Peyer's patch (tissue), 4 donors: ENCODE measurements at places on chromosomes 4 and X. TPM values are rescaled to one million over a fixed set of nuclear protein-coding genes. Genes with fewer than 3 reads are reported as not detected.

Gene CCKAR
- not detected for total RNA-seq

Gene PRR32
- not detected for total RNA-seq

GRCh38 chr4:123741906-123742305, 345.3 kb downstream of the SPRY1 start:
- H3K36me3 ChIP-seq, result no peaks in the 10 kb centered on the region
- no peak for DNase-seq

GRCh38 chrX:103382877-103383276, 6.5 kb downstream of the BEX3 start:
- DNase-seq, result no peak
- no peak overlapping the region for H3K27ac ChIP-seq
- H3K27me3 ChIP-seq, result no peaks in the 10 kb centered on the region
- H3K4me3 ChIP-seq, result no peak overlapping the region

Gene TKTL1
- not detected for total RNA-seq

Gene SULT1B1
- total RNA-seq, result 137 TPM

DNA sequence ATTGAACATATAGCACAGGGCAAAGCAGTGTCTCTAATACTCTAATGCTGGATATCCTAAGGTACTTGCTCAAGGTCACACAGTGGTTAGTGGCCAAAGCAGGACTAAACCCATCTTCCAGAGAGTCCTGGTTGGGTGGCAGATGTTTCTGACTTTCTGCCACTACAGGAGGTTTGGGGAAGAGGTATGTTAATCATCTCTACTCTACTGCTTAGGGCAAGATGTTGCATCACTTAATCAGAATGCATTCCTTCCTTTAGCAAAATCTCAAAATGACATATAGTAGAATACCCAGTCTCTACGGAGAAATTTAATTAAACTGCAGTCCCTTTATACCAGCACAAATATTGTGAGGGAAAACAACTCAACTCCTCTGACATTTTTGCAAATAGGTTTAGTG, 190.7 kb upstream of the FAM241A start:
- H3K36me3 ChIP-seq, result no peaks in the 10 kb centered on the region
- H3K27me3 ChIP-seq, result no peaks in the 10 kb centered on the region
- DNase-seq, result no peak

Gene PLK4
- total RNA-seq, result 8.3 TPM

DNA sequence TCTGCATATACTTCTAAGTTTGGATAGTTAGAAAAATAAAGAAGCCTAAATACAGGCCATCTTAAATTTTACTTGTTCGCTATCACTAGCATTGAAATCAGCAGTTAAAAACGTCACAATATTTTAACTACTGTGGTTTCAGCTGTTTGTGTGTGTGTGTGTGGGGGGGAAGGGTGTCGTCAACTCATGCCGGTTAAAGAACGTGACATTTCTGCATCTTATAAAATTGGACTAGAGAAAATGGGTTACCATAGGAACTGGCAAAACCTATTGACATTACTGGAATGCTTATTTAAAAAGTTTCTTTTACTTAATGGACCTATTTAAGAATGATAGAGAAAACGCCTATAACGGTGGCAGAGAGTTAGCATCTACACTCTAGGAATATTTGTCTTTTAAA, 1.2 kb upstream of the CNKSR2 start:
- no peak for DNase-seq
- H3K27ac ChIP-seq, result no peak overlapping the region
- H3K27me3 ChIP-seq, result no peaks in the 10 kb centered on the region
- no peak overlapping the region for H3K4me3 ChIP-seq
- H3K36me3 ChIP-seq, result no peaks in the 10 kb centered on the region
- H3K4me1 ChIP-seq, result no peaks in the 10 kb centered on the region

- DNase-seq, result no peak
- no peak overlapping the region for H3K4me3 ChIP-seq
- no peaks in the 10 kb centered on the region for H3K36me3 ChIP-seq
- no peaks in the 10 kb centered on the region for H3K27me3 ChIP-seq
- no peak overlapping the region for H3K27ac ChIP-seq
- no peaks in the 10 kb centered on the region for H3K4me1 ChIP-seq
These were observed 80.9 kb upstream of the MSX1 start for GRCh38 chr4:4778554-4778953.

- H3K36me3 ChIP-seq, result no peaks in the 10 kb centered on the region
- no peak overlapping the region for H3K27ac ChIP-seq
- H3K4me3 ChIP-seq, result no peak overlapping the region
- DNase-seq, result no peak
- peaks cover 10% of the 10 kb centered on the region for H3K4me1 ChIP-seq
- H3K27me3 ChIP-seq, result no peaks in the 10 kb centered on the region
These were observed 30.0 kb upstream of the IRF2 start for GRCh38 chr4:184504385-184504784.

DNA sequence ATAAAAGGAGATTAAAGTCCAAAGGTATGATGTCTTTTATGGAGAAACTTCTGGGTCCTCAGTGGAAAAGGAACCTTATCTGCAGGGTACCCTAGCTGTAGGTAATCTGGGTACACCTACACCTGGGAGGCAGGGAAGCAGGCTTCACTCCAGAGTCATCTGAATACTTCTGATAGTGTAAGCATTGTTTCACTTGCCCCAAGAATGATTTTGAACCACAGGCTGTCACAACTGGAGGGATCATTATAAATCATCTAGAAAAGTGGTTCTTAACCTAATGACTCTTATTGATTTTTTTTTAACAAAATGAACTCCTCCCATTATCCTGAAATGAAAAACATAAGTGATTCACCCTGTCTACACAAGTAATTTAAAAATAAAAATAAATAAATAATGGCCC, 44.0 kb upstream of the STK26 start:
- no peak overlapping the region for H3K4me3 ChIP-seq
- no peak for DNase-seq
- no peaks in the 10 kb centered on the region for H3K27me3 ChIP-seq
- H3K4me1 ChIP-seq, result no peaks in the 10 kb centered on the region

DNA sequence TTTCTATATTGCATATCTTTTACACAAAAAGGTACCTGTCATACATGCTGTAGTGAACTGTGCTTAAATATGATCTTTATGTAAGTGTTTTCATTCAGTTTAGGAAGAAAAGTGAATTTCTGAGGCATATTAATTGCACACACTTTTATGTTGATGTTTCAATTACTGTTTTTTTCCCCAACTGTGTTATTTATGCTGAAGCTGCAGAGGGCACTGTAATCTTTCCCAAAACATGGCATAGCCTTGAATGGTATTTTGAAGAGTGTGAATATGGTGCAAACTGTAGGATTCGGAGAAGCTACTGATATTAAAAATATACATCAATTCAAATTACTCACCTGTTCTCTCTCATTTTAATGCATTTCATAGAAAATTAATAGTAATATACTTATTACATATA, 6.0 kb upstream of the CENPE start:
- H3K4me3 ChIP-seq, result no peak overlapping the region
- no peaks in the 10 kb centered on the region for H3K36me3 ChIP-seq
- no peak for DNase-seq
- no peaks in the 10 kb centered on the region for H3K4me1 ChIP-seq
- H3K27me3 ChIP-seq, result no peaks in the 10 kb centered on the region

GRCh38 chrX:2664502-2664901, 26.6 kb upstream of the CD99 start:
- no peaks in the 10 kb centered on the region for H3K4me1 ChIP-seq
- no peaks in the 10 kb centered on the region for H3K36me3 ChIP-seq
- no peak overlapping the region for H3K27ac ChIP-seq
- H3K4me3 ChIP-seq, result no peak overlapping the region
